ENCODE measurements at places on chromosomes 1 and 21. TPM values are rescaled to one million over a fixed set of nuclear protein-coding genes. Genes with fewer than 3 reads are reported as not detected.

The NID1 gene
- total RNA-seq = 321 TPM

The CD164L2 gene
- not detected for total RNA-seq

- DNase-seq = no peak
These were observed 69.1 kb downstream of the DISC1 start for GRCh38 chr1:231695439-231696255.

The SPRR5 gene
- not detected for total RNA-seq
